ENCODE measurements at places on chromosomes 3 and 15.

GRCh38 chr3:127887321-127887720 is 27.7 kb upstream of the KBTBD12 start:
- DNase-seq: peak; percentile 74

GRCh38 chr3:119849126-119849525 is 67.2 kb downstream of the NR1I2 start:
- DNase-seq: no peak

DNA sequence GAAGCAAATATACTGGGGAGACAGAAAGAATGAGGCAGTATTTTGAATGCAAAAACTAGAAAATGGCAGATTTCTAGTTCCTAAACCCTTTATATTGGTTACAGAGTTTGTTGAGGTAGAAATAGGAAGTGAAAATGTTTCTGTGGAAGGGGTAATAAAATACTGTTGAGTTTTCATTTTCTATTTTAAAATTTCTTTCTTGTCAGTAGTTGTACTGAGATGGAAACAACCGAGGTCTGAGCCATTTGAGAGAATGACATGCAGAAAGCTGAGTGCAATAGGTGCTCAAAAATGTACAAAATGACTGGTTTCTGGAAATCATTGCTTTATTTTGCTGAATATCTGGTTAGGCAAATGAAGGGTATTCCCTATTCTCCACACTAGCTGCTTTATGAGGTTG is 361.4 kb downstream of the CHL1 start:
- no peak for DNase-seq

DNA sequence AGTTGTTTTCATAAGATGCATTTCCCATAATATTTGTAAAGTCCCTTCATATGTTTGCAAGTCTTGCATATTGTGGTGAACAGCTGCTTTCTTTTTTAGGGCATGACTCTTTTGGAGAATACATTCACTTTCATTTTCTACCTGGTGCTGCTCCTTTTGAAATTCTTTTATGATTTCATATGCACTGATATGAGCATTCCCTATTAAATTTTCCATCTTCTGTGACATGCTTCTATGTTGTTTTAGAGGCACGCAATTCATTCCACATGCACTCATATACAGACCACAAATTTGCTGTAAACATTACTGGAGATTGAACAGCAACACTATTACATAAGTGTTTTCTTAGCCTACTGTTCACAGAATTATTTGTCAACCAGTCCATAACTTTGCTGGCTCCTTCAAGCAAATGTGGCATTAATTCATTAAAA is 92.8 kb upstream of the TNFSF10 start:
- DNase-seq: no peak

- no peak for DNase-seq
Observed at GRCh38 chr3:171385086-171385485, 75.1 kb downstream of the TNIK start.

DNA sequence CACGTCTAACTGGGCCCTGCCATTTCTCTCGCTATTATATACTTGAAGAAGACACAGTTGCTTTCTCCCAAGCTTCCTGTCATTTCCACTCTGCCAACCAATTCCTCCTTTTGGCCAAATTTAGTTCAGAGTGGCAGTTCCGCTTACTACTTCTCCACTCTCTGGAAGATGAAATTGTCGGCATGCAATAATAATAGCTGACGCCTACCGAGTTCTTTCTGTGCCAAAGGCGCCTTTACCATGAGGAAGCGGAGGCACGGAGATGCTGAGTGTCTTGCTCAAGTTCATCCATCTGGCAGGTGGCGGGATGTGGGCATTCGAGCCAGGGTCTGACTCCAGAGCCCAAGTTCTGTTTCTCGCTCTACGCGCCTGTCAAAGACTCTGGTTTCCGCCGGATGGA is 14.6 kb upstream of the NRROS start:
- DNase-seq: no peak

DNA sequence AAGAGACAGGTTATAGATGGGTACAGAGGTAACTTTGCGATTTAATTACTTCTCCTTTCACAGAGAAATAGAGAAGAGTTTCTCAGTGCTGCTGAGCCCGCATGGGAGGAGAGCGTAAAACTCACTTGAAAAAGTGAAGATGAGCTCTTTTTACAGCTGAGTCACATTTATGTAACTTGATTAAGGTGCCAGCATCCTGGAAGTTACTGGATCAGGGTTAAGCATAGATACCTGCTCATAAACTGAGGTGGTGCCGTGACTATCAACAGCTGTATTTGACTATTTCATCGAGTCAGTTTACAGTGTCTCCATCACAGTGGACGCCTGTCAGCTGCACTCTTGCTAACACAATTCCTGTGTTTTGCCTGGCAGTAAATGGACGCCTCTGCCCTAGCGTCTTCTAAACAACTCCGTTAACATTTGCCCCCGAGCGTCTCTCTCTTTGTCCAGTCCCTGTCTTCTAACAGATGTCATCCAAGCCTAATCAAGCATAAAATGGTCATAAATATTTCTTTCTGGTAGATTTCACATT is 414.6 kb downstream of the FOXP1 start:
- no peak for DNase-seq

DNA sequence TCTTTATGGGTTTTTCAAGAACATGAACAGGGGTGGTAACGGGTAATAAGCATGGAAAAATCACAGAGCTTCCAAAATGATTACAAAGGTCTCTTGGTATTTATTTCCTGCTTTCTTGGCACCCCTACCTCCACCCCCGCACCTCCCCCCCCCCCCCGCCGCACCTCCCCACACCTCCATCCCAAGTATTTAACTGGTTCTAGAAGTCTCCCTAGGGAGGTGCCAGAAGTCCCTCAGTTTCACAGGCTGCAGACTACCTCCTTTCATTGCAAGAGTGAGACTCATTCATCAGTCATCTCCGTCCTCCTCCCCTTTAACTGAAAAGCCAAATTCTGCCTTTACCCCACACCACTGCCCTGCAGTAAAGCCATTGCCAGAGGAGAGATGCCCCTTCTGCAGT is 169.4 kb downstream of the ALDH1A2 start:
- DNase-seq: no peak

- no peak for DNase-seq
Observed at GRCh38 chr3:31748281-31748932, 215.7 kb downstream of the STT3B start.

DNA sequence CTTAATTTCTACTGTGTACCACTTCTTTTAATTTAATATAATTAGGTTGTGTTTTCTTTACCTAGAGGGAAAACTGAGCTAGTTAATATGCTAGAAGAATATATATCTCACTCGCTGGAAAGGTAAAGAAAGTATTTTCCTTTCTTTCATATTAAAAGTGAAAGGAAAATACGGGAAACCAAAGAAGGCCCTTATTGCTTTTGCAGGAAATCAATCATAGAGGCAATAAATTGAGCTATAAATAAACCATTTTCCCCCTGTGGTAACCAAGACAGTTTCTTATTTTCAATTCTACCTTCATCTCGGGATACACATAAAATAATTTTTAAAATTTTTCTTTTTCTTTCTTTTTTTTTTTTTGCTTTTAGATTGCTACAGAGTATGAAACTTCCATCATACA is 101.6 kb downstream of the CBLB start:
- no peak for DNase-seq

- DNase-seq: peak; percentile 47
Observed at GRCh38 chr3:9398700-9399336, 1.4 kb downstream of the SETD5 start.

DNA sequence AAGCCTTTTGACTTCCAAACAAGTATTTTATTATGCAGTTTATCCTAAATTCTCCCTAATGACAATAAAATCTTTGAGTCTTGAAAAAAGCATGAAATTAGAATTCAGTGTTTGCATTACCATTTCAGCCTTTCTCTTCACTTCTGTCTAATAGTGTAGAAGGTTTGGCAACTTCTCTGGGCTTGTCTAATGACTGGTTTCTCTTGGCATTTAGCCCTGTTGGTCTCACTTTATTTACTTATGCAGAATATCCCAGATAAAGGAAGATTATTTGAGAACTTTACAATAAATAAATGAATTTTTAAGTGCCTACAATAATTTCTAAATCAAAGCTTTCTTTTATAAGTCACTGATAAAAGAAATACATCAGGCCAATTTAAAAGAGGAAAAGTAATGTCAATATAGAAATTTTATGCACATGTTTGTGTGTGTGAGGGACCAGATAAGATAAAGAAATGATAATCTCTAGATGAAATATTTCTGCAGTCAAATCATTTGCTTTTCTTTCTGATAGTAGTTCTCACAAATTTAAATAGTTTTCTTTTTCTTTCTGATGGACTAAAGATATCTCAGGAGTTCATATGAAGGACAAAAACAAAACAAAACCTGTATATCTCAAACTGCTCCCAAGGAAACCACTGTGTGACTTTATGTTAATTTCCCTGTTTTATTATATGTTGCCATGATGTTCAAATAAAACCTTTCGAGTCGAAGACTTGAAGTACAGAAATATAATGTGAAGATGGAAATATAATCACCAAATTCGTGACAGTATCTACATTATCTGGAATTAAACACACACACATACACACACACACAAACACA is 533.1 kb upstream of the CBLB start:
- DNase-seq: no peak

DNA sequence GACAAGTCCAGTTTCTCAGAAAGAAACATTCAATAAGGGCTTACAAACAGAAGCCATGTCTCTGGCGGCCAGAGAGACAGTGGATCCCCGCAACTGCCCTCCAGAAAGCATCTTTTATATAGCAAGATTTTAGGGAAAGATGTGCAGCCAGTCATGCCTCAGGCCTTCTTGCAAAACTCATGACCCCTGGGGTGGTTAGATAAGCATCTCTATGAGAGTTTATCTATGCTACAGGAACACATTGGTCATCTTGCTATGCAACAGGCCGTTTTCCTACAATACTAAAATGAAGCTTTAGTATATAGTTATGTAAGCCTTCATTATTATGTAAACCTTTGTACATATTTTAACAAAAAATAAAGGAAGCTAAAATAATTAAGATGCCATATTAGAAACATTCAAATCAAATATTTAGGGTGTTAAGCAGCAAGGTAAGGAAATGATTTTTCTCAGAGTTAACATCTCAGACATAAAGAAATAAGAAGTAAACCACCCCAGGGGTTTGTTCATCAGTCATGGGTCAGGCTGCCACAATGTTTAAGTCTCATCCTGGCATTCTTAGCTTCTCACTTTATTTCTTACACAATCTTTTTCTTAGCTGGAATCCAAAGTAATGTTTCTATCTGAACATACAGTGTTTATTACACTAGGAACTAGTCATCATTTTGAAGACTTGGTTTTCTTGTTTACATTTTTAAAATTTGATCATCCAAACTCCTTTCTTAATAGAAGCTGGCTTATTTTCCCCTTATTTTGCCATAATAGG is 6.3 kb upstream of the FSIP1 start:
- no peak for DNase-seq

DNA sequence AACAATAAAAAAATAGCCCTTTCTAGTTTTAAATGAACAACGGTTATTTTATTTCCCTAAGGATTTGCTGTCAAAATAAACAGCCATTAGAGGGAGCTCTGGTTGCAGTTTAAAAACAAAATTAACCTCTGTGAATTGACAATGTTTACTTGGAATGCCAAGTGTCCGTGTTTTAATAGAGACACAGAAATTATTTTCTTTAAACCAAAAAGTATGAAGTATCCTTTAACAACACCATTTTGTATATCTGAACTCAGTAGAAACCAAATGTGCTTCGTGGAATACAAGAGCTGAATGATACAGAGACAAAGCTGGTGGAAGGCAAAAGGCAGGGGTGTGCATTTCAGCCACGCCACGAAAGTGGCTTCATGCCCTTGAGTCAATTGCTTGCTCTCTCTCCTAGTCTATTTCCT is 74.4 kb downstream of the MOBP start:
- peak; percentile 14 for DNase-seq

- no peak for DNase-seq
Observed at GRCh38 chr15:42504631-42505030, 9.2 kb downstream of the SNAP23 start.

DNA sequence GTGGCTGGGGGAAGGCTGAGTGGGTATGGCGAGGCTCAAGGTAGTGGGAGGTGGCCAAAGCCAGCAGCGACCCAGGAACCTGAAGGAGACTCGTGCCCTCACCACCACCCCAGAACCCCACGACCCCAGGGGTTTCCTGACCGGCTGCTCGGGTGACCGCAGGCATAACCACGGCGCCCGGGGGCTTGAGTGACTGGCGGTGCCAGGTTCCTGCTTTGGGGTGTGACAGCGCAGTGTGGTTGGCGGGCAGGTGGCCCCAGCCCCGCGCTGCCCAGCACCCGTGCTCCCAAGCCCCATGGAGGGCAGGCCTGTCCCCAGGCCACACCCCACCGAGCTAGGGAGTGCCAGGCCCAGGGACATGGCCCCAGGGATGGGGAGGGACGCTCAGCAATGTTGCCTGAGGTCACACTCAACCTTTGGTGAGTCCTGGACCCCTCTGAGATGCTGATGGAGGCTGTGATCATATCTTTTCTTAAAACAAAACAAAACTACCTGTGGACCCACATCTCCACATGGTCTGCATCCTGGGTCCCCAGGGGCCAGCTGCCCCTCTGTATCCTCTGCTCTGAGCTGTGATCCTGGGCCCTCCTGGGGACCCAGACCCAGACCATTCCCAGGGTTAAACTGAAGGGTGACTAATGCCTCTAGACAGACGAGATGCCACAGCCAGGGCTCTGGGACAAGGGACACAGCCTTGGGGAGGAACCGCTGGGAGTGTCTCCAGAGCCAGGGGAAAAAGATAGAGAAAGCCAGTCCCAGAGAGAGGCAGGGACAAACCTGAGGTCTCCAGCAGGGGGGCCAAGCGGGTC is 13.0 kb downstream of the DNAJB8 start:
- no peak for DNase-seq

DNA sequence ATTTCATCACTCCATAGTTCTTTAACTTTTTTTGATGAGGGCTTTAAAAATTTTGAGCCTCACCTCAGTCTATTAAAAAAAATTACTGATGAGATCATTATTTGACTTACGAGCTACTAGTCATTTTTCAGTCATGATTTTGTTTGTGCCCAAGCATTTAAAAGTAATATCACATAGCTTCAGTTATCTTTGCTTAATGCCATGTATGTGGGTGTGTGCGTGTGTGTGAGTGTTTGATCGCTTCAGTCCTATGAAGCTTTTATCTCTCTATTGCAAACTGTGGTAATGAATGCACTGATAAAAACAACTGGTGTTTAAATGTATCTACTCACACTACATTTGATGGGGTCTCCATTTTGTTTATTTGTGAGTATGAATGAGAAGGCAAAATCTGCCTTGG is 49.8 kb downstream of the RSRC1 start:
- no peak for DNase-seq

GRCh38 chr3:190340071-190340470 is 17.8 kb upstream of the CLDN1 start:
- no peak for DNase-seq

DNA sequence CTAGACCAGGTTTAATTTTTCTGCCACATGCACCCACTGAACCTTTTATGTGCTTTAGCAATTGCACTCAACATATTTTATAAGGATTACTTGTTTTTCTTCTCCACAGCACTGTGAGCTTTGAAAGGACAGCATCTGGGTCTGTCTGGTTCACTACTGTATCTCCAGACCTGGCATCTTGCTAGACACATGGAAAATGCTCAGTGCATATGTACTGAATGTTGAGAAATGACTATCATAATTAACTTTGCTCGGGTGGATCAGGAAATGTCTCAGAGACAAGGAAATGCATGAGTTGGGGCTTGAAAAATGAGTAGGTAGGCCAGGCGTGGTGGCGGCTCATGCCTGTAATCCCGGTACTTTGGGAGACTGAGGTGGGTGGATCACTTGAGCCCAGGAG is 40.2 kb downstream of the DOCK3 start:
- no peak for DNase-seq
